ENCODE measurements at places on chromosomes 5 and 9.
A peak's percentile ranks its signal among the peaks of the same experiment; 100 is the strongest.

DNA sequence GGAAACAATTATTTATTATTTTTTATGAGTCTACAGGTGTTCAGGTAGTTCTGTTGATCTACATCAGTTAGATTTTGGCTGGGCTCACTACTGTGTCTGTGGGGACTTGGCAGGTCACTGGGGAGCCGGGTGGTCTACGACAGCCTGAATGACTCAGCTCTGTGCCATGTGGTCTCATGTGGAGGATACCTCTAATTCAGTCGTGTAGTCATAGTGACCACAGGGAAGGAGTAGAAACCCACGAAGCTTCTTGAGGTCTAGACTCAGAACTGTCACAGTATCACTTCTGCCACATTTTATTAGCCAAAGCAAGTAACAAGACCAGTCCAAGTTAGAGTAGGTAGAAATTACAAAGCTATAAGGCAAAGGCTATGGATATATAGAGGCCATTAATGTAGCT, 64.7 kb upstream of the GRAMD2B start:
- DNase-seq: peak; percentile 71

DNA sequence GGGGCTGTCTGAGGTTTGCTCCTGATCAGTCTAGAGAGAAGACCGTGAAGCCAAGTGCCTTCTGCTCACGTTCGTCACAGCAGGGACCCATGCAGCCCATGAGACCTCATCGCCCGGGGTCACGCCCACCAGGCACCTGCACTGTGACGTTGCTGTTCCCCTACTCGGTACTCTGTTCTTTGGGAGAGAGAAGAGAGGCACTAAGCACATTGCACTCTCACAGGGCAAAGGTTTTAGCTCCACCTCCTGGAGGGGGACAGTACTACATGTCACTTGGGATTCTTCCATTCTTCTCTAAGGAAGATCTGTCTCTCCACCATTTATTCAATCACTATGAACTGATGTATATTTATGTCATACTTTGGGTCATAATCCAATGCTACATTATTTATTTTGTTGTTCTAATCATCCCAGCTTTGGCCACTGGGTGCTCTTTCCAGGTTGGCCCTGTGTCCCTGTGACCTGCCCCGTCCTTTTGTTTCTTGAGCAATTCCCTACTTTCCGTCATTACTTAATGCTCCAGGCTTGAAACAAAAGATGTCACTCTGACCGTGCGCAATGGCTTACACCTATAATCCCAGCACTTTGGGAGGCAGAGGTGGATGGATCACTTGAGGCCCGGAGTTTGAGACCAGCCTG, 31.4 kb upstream of the BRD3 start:
- peak; percentile 76 for DNase-seq

DNA sequence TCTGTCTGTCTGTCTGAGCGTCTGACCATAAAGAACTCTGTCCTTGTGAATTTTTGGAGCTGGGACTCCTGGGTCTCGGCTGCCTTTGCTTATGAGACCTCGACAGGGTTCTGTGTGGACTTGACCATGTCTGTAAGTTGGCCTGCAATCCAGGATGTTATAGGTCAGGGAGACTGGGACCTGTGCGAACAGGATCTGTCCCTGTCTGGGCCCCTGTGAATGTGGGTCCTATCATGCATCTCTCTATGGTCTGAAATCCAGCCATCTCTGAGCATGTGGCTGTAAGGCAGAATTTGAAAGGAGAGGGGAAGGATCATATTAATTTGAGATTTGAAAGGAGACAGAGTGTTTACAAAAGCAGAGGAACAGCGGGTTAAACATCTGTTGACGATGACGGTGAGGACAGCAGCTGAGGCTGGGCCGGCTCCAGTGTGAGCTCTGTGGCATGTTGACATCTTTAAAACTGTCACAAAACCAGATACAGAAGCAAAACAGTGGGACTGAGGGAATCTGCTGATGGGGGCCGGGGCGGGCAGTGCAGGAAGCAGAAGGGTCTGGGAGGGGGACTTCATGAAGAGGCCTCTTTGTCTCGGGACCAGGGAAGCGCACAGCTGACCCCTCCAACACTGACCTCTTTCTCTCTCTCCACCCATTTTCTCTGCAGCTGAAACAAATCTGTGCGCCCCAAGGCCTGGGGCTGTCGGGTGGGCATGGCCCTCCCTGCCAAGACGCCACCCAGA, 19.1 kb upstream of the MVB12B start:
- DNase-seq: no peak

GRCh38 chr9:79193501-79194223, 378.1 kb upstream of the TLE4 start:
- no peak for DNase-seq

GRCh38 chr5:66864240-66864884, 268.2 kb downstream of the MAST4 start:
- peak; percentile 28 for DNase-seq

All from common myeloid progenitor, CD34-positive (primary cell).